Stimulated activated naive CD4-positive, alpha-beta T cell treated with Interleukin-2 at 50 U/mL for 16 hours (primary cell): ENCODE measurements at places on chromosomes 4 and X.

- no peak for DNase-seq
Measured at GRCh38 chr4:99529228-99529627, 18.4 kb downstream of the C4orf17 start.

- DNase-seq: no peak
Measured at GRCh38 chr4:185112104-185112503, 31.0 kb upstream of the SLC25A4 start.

DNA sequence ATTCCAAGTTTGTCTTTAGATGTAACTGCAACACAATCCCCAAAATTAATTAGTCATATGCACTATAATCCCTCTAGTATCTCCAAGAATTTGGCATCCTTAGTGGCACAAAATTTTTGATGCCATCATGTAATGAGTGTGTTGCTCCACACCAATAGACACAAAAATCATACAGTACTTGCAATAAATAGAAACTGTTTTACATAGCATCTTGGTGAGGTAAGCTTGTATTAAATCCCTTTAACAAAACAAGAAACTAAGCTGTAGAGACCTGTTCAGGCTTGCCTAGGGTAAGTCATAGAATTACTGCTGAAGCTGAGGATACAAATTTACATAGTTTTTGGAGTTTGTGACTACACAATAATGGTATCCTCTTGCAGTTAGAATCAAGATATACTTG is 64.5 kb upstream of the PRSS12 start:
- DNase-seq: no peak

DNA sequence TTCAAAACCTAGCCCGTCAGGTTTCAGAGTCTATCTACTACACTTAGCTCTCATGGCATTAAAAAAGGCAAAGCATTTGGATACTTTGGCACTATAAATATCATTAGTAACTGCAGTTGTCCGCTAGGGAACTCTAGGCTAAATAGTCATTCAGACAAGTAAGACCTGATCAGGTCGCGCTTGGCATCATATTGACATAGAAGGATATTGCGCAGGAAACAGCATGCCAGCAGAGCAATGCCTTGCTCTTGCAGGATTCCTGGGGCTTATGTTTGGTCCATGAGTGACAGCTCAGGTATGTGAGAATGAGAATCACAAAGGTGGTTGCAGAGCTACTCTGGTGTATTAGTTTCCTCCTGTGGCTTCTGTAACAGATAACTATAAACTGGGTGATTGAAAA is 62.7 kb downstream of the KDM6A start:
- DNase-seq: no peak

DNA sequence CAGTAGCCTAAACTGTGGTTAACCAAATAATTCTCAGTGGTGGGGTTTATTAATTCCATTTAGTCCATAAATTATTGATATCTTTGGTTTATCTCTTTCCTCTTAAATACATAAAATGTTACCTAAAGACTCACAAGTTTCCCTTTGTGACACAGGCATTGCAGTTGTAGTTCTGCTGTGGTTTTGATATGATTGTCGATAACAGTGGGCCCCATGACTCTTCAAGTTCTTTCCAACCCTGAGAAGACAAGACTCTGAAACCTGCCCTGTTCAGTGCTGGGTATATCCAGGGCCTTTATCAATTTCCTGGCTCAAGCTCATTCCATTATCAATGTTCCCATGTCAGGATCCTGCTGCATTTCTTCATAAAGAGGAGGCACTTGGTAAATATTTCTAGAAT is 117.9 kb upstream of the TBC1D9 start:
- DNase-seq: no peak

DNA sequence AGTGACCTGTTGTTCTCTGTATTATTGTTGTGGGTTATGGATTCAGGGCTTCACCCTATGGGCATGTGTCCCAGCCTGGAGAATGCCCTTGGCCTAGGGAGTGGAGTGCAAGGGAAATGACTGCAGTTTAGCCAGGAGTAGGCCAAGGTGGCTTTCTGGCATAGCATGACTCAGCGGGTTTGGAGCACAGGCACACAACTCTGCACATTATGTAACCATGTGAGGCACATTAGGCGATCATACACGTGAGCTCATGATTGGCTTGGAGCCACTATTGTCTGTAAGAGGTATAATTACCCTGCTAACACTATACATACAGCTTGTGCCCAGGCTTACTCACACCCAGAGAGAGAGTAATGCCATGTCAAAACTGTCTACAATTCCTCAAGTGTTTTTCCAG is 35.1 kb upstream of the TACR3 start:
- DNase-seq: no peak

DNA sequence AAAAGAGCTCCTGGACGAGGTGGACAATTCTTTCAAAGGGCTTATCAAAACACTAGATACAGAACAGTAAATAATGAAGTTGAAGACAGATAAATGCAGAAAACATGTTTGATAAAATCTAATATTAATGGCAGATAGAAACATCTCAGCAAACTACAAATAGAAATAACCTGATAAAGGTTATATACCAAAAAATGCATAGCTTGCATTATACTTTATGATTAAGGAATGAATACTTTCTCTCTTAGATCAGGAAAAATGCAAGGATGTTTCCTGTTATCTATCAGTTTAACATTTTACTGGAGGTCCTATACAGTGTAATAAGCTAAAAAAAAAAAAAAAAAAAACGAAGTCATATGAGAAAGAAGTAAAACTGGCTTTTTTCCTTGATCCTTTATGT is 304.5 kb upstream of the CXorf51A start:
- no peak for DNase-seq

DNA sequence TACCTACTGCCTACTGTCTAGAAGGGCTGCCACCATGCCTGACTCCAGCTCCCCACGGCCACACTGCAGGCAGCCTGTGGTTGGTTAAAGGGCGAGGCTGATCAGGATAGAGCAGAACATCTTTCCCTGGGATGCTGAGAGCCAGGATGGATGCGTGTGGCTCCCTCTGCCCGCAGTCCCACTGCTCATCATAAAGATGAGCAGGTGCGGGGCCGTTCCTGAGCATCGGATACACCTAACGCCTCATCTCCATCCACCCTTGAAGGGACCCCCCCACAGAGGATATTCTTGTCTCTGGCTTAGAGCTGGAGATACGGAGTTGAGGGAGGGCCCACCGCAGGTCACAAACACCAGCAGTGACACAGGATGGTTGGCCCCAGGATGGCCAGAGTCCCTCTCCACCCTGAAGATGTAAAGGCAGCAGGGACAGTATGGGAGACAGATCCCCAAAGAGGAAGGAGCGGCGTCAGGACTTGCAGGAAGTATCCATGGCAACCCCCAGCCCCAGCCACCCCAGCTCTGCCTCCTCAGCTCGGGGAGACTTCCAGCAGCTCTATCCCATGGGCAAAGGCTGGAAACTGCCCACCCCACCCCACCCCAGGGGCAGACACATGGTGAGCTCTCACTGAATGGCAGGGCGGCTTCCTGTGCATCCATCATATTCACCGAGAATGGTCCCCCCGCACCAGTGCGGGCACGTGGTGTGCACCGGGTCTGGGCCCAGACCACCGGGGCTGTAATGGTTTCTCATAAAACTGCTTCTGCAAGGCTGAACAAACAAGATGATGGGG is 19.3 kb downstream of the PPP2R2C start:
- no peak for DNase-seq
